ENCODE measurements at places on chromosomes 16 and 17.

GRCh38 chr16:82400046-82400445, 226.7 kb upstream of the CDH13 start:
- DNase-seq, result no peak

GRCh38 chr17:82489851-82490511, 29.6 kb upstream of the FOXK2 start:
- no peak for DNase-seq

- DNase-seq, result no peak
Measured at GRCh38 chr16:11744075-11744470, 1.4 kb upstream of the TXNDC11 start.

DNA sequence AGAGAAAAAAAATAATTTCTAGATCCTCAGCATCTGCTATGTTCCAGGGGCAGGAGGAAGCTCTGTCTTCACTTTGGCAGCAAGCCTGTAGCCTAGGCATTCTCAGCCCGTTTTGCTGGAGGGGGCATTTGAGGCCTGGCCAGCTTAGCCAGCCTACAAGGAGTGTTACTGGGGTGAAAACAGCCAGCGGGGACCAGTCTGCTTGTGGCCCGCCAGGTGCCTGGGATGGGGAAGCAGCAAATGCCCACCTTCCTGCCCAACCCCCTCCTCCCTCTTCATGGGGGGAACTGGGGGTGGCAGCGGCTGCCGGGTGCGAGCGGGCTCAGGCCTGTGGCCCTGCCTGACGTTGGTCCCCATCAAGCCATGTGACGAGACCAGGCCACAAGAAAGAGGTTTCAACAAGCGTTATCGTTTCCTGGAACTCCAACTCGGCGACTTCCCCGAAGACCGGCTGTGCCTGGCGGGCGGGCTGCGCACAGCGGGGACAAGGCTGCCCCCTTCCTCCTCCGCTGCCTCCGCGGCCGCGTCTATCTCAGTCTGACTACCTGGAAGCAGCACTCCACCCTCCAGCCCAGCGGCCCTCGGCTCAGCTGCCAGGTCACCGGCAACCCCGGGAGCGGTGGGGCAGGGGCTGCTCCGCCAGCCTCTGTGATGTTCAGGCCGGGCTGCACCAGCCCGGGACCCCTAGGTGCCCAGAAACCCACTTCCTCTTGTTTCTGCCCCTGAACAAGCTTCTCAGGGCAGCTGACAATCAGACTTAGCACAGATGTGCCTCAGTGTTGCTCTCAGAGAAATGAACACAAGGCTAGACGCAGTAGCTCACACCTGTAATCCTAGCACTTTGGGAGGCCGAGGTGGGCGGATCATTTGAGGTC, 22.9 kb downstream of the SOCS1 start:
- DNase-seq, result peak; percentile 89

- no peak for DNase-seq
Measured at GRCh38 chr16:15879255-15879811, 9.1 kb downstream of the CEP20 start.

DNA sequence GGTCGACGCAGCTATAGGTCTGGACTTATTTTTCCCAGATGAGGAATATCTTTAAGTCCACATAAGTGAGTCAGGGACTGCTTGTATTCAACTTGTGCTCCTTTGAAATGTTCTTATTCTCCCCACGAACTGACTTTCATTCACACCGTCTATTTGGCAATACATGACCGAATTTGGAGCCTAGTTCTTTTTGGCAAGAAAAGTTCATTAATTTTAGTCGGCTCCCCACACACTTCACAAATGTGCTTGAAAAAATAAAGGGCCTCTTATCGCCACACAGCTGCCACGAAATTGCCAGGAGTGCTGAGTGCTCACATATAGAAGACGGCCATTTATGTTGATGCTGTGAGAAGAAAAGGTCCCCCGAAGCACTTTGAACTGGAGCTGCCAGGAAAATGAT, 152.6 kb downstream of the PRKCA start:
- no peak for DNase-seq

- DNase-seq, result no peak
Measured at GRCh38 chr17:55236316-55236715, 28.4 kb upstream of the HLF start.

DNA sequence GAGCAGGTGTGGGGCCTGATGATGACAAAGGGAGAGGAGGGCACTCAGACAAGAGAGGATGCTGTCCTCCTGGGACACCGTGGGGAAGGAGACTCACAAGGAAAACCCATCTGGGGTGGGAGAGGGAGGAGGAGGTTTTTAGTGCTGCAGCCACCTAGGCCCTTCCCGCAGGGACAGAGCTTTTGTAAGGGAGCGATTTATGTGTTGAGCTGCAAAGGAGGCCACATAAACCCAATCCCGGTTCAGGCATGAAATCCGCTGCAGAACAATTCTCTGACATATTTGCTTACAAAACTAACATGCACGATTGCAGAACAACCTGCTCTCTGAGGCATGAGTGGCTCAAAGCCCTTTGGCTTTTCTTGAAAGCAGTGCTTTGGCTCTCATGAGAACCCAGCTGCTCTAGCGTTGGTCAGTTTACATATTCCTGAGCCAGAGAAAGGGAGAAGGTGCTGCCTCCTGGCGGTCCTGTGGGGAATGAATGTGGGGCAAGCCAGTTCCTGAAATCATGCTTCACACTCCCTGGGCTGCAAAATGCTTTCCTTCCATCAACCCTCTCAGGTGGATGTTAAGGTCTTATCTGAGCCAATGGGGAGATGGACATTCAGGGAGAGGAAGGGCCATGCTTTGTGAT, 122.4 kb upstream of the NLRP1 start:
- peak; percentile 55 for DNase-seq

- DNase-seq, result no peak
Measured at GRCh38 chr16:81637336-81638235, 141.5 kb upstream of the PLCG2 start.

DNA sequence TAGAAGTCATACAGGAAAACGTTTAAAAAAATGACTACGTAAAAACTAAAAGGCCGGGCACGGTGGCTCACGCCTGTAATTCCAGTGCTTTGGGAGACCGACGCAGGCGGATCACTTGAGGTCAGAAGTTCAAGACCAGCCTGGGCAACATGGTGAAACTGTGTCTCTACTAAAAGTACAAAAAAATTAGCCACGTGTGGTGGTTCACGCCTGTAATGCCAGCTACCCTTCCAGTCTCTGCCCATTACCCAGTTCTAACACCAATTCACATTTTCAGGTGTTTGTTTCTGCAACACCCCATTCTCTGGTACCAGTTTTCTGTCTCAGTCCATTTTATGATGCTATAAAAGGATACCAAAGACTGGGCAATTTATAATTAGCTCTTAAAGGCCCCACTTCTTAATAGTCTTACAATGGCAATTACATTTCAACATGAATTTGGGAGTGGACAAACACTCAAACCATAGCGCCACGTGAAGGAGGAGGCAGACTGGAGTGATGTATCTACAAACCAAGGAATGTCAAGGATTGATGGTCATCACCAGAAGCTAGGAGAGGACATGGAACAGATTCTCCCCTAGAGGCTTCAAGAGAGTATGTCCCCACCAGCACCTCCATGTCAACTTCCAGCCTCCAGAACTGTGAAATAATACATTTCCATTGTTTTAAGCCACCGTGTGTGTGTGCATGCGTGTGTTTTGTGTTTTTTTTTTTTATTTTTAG, 791 bp upstream of the C17orf75 start:
- DNase-seq, result no peak

DNA sequence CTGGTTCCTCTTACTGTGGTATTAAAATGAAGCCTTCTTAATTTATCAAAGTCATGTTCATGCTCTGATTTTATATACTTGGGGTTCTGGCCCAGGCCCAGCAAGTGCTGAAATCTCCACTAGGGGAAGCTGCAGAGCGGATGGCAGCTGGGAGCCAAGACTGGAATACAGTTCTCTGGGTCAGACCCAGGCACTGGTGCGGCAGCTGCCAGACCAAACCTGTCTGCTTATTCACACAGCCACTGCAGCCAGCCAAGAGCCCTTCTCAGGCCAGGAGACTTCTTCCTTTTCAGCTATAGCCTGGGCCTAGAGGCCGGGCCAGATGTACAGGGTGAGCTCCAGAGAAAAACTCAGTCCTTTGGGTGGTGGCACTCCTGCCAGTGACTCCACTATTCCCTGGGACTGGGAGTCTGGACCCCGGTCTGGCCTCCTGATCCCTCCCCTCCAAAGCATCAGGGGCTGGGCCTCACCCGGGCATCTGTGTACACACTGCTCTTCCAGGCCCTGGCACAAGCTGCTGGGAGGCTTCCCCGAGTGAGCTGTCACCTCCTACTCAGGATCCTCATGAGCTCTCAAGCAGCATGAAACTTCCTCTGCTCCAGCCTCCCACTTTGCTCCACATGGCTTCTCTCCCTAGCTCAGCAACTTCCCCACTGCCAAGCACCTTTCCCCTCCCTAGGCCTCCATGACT, 24.4 kb downstream of the ATP6V0D1 start:
- no peak for DNase-seq

GRCh38 chr17:40176754-40177110, 538 bp upstream of the RAPGEFL1 start:
- DNase-seq, result no peak

DNA sequence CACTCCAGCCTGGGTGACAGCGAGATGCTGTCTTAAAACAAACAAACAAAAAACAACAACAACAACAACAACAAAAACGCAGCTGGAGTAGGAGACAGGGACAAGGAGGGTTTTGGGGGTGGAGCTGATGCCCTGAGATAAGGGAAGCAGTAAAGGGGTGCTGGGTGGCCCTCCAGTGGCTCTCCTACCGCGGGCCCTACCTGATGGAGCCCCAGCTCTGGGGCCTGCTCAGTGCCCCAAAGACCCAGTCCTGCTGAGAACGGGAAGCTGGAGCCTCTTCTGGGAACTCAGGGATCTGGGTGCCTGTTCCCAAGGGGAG, 21.3 kb upstream of the NAGS start:
- no peak for DNase-seq

GRCh38 chr16:49688036-49688697, 167.7 kb downstream of the ZNF423 start:
- DNase-seq, result no peak

DNA sequence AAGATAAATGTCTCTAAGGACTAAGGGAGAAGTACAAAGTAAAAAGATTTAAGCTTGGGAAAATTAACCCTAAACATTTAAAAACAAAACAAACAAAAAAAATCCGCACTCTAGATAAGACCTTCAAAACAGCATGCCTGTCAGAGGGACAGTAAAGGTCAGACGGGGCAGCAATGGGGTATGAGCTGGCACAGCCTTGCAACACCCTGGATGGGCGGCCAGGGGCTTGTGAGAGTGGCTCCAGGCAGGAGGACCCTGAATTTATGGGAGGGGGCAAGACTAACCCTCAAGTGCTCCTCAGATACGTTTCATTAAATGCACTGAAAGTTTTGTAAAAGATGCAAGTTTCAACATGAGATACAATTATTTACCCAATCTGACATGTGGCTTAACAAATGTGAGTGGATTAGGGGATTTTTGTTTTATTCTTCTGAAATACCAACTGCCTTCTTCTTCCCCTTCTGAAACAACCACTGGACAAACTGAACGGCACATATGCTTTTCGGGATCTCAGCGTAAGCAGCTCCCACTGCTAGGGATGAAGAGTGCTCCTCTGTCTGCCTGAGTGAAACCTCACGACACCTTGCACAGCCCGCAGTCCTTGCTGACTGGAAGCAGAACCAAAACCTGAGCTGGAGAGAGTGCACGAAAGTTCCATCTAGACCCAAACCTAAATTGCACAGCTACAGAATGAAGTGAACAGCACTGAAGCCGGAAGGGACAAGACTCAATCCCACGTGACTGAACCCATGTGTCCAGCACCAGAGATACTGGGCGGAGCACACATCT, 128.4 kb downstream of the ANKRD11 start:
- peak; percentile 30 for DNase-seq

GRCh38 chr16:30131869-30132475, 9.0 kb upstream of the MAPK3 start:
- no peak for DNase-seq

DNA sequence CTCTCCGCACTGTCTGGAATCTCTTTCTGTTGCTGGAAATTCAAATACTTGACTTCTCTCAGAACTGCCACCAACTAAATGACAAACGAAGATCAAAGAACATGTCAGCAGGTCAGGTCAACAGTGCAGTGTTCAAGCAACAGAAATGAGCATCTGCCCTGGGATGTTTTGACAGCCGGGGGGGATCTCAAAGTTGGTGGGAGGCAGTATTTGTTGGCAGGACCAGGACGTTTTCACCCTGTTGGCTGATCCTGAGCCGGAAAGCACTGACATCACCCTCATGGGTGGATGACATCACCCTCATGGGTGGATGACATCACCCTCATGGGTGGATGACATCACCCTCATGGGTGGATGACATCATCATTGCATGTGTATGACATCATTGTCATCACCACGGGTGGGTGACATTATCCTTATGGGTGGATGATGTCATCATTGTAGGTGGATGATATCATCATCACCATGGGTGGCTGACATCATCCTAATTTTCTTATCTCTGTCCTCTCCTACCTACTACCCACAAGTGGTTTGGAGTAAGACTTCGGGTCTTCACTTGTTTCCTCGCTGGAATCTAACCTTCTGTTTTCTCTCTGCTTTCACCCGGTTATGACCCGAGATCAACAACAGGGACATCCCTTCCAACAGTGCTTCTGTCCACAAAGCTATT, 18.9 kb downstream of the DNAH17 start:
- DNase-seq, result no peak

- peak; percentile 53 for DNase-seq
Measured at GRCh38 chr16:28981517-28981916, 3.3 kb upstream of the LAT start.

GRCh38 chr16:68251832-68252231, 6.7 kb downstream of the PLA2G15 start:
- DNase-seq, result no peak

GRCh38 chr16:24088767-24089166, 167.4 kb upstream of the CACNG3 start:
- no peak for DNase-seq

DNA sequence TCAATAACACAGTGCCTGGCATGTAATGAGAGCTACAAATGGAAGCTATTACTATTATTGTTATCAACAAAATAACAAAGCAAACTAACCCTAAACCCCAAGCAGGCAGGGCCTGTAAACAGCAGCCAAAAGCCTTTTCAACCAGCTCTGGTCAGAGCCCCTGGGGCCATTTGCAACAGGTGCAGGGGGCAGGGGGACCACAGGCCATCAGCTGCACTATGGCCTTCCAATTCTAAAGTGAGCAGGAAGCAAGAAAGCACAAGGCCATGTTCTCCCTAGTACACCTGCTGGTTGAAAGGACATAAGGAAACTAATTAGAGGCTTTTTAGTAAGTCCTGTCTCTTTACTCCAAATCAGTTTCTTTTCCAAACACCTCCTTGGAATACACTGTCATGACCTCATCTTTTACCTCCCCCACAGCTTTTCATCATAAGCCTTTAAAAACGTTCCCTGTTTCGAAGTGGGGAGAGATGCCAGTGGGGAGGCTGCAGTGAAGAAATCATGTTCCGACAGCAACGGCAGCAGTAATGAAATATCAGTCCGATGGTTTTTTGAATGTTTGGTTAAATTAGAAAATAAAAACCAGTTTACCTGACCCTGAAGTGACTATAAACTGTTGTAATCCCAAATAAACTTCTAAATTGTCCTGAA, 68.4 kb upstream of the GSG1L start:
- no peak for DNase-seq

GRCh38 chr17:42421136-42421506, 1.9 kb downstream of the CAVIN1 start:
- no peak for DNase-seq

GRCh38 chr17:55584055-55584685, 72.9 kb upstream of the SMIM36 start:
- DNase-seq, result no peak

- no peak for DNase-seq
Measured at GRCh38 chr16:89113152-89113547, 19.5 kb downstream of the ACSF3 start.

GRCh38 chr16:28257256-28257655, 35.1 kb upstream of the SBK1 start:
- DNase-seq, result no peak

GRCh38 chr17:61700252-61700651, 109.2 kb upstream of the NACA2 start:
- DNase-seq, result no peak
